Left kidney (tissue), 8 donors: ENCODE measurements at places on chromosomes 16 and 17.

DNA sequence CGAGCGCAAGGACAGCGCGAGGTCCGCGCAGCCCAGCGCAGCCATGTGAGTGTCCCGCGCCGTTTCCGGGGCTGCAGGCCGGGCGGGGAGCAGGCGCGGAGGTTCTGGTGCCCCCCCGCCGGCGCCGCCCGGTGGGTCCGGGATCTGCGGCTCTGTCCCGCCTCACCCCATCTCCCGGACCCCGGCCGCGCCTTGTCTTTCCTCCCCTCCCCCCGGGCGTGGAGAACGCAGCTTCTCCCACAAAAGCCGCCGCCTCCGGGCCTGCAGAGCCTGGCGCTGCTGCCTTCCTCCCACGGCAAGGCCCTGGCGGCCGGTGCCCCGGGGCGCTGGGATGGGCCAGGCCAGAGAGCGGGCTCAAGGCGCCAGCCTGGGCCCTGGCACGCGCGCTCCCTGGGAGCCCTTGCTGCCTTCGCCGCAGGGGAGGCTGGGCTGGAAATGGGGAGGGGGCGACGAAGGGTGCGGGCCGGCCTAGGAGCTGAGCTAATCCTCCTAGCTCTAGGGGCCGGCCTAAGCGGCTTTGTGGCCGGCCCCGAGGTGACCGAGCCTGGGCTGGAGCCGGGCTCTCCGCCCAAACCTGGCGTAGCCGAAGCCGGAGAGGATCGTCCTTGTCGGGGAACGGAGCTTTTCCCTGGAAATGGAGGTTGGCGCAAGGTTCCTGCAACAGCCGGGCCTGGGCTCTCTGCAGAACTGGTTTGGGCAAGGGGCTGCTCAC lies 397 bp downstream of the RIPOR1 start:
- DNase-seq: no peak

GRCh38 chr16:89117227-89117974 lies 23.7 kb downstream of the ACSF3 start:
- no peak for DNase-seq

DNA sequence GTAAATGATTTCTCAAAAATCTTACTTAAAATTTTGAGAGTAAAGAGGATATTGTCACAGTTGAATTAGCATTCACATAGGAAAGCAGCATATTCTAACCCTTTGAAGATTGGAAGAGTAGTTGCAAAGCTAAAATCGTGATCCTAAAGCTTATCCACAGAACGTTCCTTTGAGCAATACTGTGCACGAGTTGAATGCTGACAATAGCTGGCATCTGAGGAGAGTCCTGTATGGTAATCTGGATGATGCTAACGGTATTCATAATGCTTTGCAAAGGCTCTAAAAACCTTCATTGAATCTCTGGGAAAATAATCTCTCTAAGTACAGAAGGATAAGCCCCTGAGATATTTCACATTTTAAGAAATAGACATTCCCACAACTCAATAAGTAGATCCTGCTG lies 354.6 kb downstream of the CDH8 start:
- DNase-seq: no peak

DNA sequence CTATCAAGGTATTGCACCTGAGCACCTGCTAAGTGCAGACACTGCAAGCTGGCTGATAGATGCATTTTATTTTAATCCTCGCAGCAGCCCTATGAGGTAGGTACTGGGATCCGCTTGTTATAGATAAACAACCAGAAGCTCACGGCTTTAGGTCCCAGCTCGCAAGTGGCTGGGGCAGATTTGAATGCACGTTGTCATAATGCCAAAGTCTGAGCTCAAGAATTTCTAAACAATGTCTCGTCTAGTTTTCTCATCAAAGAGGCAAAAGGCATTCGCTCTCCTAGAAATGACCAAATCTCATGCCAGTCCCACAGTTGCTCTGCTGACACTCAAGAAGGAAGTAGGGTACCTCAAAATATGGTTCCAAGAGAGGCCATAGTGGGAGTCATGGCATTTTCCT lies 20.5 kb downstream of the SOX9 start:
- DNase-seq: no peak

DNA sequence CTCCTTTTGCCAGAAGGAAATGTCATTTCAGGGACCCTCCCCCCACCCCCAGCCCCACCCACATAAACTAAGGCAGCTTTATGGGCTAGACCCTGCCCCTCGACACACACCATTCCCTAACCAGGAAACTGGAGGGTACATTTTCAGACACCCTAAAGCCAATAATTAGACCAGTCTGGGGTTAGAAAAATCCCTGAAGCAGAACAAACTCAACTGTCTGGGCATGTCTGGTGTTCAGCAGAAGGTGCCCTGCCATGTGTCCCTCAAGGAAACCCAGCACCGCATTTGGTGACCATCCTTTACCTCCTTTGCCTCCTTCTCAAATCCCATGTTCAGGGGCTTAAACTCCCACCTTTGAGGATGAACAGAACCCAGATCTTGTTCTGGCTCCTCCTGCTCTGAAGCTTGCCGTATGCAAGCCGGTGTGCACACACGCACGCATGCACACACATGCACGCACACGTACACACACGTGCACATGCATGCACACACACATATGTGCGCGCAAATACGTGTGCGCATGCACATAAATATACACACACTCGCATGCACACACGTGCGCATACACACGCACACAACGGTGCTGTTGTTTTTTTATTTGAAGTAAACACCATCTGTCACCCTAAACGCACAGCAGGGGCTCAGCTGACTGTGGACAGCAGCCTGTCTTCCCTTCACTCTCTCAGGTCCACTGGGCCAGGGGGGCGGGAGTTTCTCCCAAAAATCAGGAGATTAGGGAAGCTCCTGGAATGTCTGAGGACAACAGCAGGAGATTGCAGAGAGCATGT lies 156.8 kb upstream of the TNRC6C start:
- no peak for DNase-seq

DNA sequence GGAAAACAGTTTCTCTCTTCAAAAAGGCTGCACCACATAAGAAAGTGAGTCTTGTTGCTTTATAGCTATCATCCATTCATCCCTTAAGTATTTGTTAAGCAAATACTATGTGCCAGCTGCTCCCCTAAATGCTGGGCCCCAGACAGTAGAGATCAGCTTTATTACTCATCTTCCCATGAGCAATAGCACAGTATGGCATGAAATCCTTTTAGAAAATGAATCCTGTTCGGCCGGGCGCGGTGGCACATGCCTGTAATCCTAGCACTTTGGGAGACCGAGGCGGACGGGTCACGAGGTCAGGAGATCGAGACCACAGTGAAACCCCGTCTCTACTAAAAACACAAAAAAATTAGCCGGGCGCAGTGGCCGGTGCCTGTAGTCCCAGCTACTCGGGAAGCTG lies 99.5 kb downstream of the MYO1D start:
- DNase-seq: no peak

DNA sequence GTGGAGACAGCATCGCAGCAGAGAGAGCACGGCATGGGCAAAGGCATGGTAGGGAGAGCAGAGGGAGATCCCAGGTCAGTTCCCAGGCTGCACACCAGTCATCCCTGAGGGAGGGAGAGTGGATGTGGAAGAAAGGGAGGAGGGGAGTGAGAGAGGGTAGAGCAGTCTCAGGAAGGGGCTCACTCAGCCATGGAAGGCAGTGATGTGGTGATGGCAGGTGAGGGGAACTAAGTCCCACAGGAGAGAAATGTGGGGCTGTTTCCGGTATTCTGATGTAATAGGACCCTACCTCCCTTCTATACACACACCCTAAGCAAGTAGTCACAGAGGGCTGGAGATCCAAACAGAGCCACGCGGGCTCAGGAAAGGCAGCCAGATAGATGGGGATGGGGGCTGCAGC lies 500.3 kb upstream of the CDH11 start:
- DNase-seq: peak; percentile 28

GRCh38 chr17:4199818-4200402 lies 56.9 kb downstream of the CYB5D2 start:
- peak; percentile 33 for DNase-seq

DNA sequence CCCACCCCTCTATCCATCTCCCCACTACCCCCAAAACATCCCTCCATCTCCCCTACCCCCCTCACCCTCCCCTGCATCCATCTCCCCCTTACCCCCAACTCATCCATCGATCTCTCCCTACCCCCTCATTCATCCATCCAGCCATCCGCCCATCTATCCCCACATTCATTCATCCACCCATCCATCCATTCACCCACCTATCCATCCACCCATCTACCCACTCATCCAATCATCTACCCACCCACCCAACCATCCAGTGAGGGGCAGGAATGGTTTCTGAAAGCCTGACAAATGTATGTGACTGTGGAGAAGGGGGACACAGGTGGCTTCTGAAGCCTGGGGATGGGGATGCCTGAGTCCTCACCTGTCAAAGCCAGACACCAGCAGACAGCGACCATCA lies 8.8 kb upstream of the PAM16 start:
- no peak for DNase-seq

GRCh38 chr16:6484081-6484480 lies 848.6 kb upstream of the RBFOX1 start:
- no peak for DNase-seq

- no peak for DNase-seq
Measured at GRCh38 chr16:20727181-20727580, 14.4 kb downstream of the THUMPD1 start.

DNA sequence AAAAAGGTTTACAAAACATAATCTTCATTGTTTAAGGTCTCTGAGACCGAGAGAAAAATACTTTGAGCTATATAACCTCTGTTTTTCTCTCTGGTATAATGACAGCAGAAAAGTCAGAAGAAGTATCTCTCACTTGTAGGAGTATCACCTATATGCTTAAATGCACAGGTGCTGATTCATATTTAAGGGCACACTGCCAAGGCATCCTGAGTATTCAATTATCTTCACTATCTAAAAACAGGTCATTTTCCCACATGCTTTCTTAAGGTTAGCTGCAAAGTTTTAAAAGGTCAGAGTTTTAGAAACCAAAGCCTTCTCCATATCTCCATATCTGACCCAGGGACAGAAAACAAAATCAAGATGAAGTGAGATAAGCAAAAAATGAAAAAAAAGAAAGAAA lies 99.3 kb upstream of the C17orf78 start:
- no peak for DNase-seq

DNA sequence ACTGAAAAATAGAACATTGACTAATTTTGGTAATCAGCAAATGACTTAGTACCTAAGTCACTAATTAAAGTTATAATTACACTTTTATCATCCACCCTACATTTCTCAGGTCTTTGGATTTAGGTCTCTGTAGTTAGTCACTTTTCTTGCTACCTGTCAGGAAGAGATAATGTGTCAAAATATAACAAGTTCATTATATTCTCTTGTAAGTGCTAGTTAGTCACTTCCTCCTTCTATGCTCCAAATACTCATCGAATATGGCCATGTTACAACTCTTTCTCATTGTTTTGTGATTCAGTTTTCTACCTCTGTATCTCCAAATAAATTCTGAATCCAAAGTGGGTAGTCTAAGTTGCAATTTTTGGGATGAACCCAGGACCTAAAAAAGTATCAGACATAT lies 163.5 kb upstream of the KIF2B start:
- DNase-seq: no peak

DNA sequence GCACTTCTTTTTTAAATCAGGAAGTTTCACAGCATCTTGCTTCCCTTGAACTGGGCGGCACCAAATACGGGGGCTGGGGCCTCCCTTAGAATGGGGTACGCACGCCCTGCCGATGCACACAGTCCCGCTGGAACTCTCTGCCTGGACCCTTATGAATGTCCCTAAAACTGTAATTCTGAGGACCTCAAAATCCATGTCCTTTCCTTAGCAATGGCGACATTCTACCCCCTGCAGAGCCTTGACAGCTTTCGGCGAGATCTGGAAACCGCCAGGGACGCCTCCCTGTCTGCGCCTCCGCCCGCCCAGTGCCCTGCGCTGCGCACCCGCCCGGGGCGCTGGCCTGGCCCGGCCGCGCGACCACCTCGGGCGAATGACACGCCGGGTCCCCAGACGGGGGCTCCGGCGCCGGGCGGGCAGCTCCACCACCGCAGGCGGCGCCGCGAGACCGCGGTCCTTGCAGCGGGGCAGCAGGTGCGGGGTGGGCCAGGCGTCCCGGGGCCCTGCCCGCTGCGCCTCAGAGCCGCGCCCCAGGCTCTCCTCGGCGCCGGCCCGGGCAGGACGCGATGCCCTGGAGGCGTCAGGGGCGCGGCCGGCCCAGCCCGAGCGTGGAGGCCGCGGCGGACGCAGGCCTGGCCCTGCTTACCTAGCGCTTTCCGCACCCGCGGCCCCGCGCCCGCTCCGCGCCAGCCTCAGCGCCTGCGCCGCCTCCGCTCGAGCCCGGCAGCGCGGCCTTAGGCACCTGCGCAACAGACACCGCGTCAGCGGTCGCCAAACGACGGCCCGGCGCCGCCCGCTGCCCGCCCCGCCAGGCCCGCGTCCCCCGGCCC lies 548 bp downstream of the HAGH start:
- DNase-seq: no peak

- DNase-seq: no peak
Measured at GRCh38 chr16:69831212-69832123, 69.3 kb downstream of the WWP2 start.

DNA sequence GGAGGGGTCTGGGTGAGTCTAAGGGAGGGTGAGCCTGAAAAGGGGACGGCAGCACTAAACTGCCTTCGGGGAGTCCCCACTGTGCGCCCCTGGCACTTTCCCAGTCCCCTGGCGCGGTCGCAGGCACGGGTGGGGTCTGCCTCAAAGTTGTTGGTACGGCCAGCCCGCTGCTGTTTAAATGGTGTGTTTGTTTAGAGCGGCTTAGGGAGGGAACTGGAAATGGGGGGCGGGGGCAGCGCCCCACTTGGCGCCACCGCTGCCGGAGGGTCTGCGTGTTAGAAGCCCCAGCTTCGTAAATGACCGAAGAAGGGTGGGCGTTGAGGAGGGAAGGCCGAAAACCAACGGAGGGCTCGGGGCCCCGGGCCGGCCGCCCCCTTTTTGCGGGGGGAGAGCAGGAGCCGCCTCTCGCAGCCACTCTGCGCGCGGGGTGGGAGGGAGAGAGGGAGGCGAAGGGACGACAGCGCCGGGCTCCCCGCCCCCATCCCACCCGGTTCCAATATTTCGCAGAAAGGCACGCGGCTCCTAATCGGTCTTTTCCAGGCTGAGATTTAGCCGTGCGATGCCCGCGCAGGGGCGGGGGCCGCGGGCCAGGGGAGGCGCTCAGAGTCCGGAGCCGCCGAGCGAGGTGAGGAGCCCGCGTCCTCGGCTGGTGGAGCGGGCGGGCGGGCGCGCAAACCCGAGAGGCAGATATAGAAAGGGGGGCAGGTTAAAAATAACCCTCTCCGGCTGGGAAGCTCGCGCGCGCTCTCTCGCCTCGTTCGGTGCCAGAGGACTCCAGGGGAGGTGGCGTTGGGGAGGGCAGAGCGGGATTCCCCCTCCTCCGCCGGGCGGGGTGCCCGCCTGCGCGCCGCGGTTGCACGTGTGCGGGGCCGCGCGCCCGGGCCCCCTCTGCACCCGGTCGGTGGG lies 54.9 kb downstream of the SREBF1 start:
- peak; percentile 61 for DNase-seq

DNA sequence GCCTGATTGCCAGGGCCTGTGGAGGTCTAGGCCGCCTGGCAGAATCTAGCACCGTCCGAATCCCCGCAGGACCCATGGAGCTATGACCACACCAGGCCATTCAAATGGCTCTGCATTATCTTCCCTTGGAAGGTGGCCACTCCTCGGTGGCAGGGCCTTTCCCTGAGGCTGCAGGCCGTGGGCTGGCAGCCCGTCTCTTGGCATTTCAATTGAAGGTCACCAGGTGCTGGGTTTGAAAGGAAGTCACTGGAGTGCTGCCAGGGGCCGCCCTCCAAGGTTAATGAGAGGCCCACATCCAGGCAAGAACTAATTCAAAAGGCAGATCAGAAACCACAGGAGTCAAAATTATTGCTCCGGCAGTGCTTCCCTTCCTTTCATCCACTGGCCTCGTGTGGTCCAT lies 27.7 kb upstream of the CACNG5 start:
- DNase-seq: no peak

- no peak for DNase-seq
Measured at GRCh38 chr17:80887639-80888175, 103.9 kb upstream of the CHMP6 start.

GRCh38 chr17:9241774-9242496 lies 220.6 kb downstream of the NTN1 start:
- no peak for DNase-seq
